AG09309 (cell line): ENCODE measurements at places on chromosomes 16 and 17.

DNA sequence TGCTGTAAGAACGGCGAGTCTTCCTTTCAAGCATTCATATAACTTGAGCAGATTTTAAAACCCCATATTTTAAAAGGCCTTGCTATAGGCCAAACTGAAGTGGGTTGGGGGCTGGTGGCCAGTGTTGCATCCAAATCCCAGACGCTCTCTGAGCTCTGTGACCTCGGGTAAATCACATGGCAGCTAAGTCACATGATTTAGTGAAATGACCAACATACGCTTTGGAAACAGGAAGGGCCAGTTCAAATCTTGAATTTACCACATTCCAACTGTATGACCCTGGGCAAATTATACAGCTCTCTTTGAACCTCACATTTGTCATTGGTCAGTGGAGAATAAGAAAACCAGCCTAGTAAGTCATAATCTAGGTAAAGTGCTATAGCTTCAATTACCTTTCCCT lies 519.3 kb downstream of the HAPSTR1 start:
- no peak for DNase-seq

- no peak for DNase-seq
These were observed 25.6 kb upstream of the ABCA10 start for GRCh38 chr17:69254187-69254586.

GRCh38 chr17:63425483-63425882 lies 20.6 kb downstream of the CYB561 start:
- peak; percentile 40 for DNase-seq

GRCh38 chr17:40980117-40980516 lies 4.0 kb downstream of the KRT40 start:
- no peak for DNase-seq

- no peak for DNase-seq
These were observed 208.4 kb downstream of the IRF8 start for GRCh38 chr16:86107215-86107825.

GRCh38 chr17:77854083-77854758 lies 104.3 kb upstream of the TNRC6C start:
- DNase-seq = no peak

DNA sequence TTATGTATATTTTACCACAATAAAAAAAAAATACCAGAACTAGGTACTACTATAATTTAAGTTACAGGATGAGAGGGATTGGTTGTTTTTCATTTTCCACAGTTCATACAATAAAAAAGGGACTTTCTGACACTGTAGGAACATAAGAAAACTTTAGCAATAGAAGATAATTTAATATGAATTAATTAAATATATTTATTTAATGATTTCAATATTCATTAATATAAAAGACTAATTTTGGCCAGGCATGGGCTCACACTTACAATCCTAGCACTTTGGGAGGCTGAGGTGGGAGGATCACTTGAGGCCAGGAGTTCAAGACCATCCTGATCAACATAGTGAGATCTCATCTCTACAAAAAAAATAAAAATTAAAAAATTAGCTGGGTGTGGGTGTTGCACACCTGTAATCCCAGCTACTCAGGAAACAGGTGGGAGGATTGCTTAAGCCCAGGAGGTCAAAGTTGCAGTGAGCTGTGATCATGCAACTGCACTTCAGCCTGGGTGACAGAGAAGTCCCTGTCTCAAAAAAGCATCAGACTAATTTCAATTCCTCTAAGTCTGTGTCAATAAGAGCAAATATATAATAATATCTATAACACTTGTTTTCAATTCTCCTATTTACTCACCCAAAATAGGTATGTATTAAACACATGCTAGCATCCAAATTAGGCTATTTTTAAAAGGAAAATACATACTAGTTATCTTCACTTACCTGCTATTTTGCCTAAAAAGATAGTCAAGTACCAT lies 79.6 kb downstream of the BRIP1 start:
- no peak for DNase-seq

DNA sequence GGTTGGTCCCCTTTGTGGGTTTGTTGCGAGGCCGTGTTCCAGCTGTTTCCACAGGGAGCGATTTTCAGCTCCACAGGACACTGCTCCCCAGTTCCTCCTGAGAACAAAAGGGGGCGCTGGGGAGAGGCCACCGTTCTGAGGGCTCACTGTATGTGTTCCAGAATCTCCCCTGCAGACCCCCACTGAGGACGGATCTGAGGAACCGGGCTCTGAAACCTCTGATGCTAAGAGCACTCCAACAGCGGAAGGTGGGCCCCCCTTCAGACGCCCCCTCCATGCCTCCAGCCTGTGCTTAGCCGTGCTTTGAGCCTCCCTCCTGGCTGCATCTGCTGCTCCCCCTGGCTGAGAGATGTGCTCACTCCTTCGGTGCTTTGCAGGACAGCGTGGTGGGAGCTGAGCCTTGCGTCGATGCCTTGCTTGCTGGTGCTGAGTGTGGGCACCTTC lies 27.3 kb upstream of the STH start:
- DNase-seq = no peak

DNA sequence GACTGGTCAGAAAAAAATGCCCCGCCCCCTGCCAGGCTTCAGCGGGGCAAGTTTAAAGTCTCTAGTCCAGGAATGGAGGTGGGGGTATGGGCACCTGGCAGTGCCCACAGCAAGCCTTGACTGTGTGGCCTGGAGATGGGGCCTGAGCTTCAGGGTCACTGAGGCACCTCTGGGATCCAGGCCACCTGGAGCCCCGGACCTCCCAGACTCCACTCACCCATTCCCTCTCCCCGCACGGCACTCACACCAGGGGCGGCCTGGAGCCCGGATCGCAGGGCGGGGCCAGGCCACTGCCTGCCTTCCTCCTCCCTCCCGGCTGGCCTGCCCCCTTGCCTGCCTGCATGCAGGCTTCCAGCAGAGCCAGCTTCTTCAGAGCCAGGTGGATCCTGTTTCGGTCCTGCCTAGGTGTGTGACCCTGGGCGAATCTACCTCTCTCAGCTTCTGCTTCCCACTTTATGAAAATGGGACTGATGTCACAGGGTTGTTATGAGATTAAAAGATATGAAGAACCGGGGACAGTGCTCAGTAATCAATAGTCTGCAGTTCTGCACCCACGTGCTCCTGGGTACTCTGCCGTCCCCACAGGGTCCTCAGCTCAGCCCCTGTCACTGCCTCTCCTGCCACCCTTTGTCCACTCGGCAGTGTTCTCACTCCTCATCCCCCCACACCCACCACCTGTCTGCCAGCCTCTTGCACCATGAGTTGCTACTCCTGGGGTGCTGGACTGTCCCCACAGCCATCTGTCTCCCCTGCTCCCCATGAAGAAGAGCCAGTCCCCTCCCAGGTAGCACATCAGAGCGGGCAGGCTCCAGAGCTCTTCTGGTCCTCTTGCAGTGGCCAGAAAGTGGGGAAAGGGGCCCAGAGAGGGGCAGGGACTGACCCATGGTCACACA lies 1.2 kb upstream of the TCAP start:
- DNase-seq = no peak

GRCh38 chr17:17959520-17960361 lies 12.5 kb downstream of the TOM1L2 start:
- DNase-seq = no peak

- no peak for DNase-seq
These were observed 595.7 kb upstream of the CDH5 start for GRCh38 chr16:65770752-65771151.

GRCh38 chr17:75194879-75195278 lies 10.6 kb upstream of the NUP85 start:
- no peak for DNase-seq

DNA sequence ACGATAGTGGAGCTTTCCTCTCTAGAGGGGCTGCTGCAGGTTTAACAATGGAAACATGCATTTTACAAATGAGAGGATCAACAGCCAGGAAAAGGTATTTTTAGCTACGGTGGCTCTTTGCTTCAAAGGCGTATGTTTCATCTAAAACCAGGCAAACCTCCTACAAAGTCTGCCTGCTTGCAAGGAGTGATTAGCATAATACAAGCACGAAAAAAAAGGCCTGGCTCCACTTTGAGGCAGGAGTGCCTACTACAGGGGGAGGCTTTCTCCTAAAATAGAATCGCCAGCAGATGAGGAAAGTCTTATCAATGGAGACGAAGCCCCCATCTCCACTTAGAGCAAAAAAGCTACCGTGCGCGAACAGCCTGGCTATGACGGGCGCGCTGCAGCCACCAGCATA lies 27.1 kb upstream of the MTSS2 start:
- DNase-seq = no peak

- DNase-seq = peak; percentile 71
These were observed 172.5 kb downstream of the HS3ST3A1 start for GRCh38 chr17:13429201-13429600.

DNA sequence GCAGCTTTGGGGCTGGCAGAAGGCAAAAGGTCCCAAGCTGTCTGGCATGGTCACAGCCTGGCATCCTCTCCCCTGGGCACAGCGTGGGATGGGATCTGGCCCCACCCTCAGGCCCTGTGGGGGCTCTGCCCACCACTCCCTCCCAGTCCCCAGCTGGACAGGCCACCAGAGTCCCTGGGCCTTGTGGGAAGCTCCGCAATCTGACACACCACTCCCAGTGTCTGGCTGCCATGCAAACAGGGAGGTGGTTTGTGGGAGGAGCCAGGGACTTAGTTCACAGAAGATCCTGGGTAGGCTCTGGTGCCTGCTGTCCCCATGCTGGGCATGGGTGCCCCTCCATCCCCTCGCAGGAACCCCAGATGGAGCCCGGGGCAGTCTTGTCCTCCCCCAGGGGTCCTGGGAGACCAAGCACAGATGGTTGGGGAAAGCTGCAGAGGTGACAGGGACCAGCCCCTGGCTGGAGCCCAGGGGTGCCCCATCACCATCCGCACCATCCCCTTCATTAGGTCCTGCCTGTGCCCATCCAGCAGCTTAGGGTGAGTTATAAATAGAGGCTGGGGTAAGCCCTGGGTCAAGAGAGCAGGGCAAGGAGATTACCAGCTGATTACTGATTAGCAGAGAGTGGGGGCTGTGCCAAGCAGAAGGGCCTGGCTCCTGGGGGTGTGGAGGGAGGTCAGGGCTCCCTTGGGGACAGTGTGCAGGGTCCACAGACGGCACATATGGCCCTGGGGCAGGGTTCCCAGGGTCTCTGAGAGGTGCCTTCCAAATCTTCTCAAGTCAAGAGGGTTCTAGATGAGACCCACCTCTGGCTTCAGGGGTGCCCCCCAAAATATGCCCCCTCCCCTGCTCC lies 6.2 kb downstream of the FSCN2 start:
- DNase-seq = no peak

GRCh38 chr16:79605999-79606398 lies 5.5 kb upstream of the MAF start:
- no peak for DNase-seq

DNA sequence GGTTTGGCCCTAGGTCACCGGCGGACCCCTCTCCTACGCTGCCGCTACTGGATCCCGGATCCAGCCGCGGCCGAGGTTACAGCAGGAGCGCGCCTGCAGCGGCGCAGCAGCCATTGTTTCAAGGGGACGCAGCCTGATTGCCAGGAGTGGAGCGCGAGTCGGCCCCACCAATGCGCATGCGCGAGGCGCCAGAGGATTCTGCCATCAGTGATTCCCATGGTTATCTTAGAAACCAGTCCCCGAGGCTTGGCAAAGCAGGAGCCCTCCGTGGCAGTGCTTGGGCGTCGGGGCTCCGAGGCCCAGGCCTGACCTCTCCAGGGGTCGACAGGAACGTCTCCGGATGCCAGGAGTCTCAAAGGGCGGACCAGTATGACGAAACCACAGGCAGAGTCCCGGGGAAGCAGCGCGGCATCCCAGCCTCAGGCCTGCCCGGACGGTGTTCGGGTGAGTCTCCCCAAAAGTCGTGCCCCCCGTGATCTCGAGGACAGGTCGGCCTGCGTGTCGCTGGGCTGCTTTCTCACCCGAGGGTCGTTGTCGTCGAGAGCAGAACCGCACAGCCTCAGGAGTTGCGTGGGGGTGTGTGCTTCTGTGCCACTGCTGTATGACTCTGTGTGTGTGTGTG lies 608.5 kb downstream of the KCNJ18 start:
- no peak for DNase-seq

- no peak for DNase-seq
These were observed 12.6 kb downstream of the CHST6 start for GRCh38 chr16:75482434-75483205.

DNA sequence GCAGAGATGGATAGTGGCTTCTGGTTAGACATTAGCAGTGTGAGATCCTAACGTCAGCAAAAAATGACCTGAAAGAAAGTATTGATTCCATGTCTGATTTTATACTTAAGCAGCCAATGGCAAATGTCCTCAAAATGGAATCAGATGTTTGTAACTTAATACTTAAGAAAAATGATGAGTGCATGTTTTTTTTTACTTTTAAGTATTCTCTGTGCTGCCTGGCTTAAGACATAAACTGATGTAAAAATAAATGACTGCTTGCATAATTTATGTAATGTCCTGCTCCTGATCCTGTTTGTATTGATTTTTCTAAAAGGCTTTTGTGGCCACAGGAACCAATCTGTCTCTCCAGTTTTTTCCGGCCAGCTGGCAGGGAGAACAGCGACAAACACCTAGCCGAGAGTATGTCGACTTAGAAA lies 7.4 kb downstream of the CBFB start:
- DNase-seq = no peak

GRCh38 chr17:56247816-56248215 lies 94.5 kb downstream of the ANKFN1 start:
- DNase-seq = no peak

DNA sequence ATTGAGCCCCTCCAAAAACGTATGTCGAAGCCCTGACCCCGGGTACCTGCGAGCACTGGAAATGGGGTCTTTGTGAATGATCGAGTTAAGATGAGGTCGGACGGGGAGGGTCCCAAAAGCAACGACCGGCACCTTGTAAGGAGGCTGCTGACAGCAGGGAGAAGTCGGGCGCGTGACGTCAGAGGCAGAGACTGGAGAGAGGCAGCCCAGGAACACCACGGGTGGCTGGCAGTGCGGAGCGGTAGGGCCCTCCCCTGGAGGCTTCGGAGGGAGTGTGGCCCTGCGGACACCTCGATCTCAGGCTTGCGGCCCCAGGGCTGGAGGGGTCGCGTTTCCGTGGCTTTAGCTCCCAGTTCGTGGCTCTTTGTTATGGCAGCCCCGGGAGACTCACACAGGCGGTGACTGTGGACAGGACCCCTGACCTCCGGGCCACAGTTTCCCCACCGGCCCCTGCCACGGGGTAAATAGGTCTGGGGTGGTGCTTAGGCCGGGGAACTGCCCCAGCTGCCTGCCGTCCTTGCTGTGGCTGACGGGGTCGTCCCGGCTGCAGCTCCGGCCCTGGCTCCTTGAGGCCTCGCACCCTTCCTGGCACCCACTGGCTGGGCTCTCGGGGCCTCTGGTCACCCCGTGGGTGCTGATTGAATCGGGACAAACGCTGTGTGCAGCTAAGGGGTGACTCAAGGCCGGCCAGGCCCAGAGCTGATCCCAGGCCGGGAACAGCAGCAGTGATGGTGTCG lies 10.6 kb upstream of the SSTR5 start:
- DNase-seq = no peak

DNA sequence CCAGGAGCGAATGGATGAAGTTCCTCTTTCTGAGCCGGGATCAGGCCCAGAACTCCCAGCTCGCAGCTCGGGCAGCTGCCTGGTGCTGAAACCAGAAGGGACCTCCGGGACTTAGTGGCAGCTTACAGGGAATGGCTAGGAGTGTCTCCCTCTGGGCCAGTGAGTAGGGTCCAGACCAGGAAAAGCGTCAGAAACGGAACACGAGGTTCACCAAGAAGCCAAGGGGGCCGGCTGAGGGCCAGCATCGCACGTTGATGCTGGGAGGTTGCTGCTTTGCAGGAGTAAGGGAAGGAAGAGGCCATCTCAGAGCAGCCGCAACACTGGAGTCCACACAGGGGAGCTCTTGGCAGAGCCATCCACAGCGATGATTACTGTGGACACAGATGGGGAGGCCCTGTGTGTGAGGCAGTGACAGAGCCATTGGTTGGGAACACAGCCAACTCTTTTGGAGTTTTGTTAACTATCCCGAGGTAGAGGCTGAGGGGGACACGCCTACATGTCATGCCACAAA lies 74.0 kb upstream of the CREBBP start:
- DNase-seq = no peak

- DNase-seq = no peak
These were observed 2.0 kb downstream of the RHBDF2 start for GRCh38 chr17:76499267-76499667.
